NCI-H1105 (cell line): ENCODE measurements at places on chromosomes 16 and 17.
A peak's percentile ranks its signal among the peaks of the same experiment; 100 is the strongest.

DNA sequence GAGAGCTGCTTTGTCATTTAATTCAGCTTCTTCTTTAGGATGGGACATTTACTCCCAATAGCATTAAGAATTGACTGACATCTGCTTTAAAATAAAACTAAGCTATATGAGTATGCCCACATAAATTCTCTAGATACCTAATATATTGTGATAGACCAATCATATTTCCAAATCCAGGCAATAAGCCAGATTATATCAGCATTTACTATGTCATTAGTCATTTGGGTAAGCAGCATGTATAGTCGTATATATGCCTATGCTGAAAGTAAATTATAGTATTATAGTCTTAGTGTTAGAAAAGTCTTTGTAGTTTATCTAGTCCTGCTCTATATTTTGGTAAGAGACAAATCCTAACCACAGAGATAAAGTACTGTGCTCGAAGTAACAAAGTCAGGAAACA, 958.1 kb downstream of the KCNJ2 start:
- no peak for DNase-seq

DNA sequence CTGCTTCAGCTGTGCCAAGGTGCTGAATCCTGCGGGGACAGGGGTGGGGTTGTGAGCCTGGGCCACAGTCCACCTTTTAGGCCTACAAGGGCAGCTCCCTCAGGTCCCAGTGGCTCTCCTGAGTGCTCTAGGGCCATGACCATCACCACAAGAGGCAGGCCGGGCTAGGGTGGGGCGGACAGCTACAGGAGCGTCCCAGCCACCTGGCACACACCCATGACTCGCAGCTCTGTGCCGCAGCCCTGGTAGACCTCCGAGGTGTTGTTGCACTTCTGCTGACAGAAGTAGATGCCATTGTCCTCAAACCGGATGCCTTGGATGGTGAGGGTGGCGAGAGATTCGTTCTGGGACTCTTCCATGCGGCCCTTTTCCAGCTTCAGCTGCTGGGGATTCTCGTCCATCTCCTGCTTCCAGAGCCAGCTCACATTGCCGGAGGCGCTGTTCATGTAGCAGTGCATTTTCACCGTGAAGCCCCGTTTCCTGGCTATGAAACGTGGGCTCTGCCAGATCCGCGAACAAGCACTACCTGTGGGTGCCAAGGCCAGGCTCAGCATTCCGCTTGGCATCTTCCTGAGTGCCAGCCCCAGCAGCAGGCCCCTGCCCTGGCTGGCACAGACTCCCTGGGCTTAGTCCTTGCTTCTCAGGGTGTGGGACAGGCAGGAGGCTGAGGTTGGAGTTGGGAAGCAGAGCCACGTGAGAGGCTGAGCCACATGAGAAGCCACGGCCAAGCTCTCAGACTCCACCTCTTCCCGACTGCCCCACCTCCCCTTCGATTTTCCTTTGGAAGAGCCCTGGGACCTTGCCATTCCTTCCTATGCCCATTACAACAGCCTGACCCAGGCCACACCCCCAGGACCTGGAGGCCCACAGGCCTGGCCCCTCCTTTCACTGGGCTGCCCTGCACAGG, 2.0 kb downstream of the CD79B start:
- DNase-seq, result no peak

GRCh38 chr17:79811011-79811867, 14.4 kb upstream of the CBX8 start:
- peak; percentile 59 for DNase-seq

DNA sequence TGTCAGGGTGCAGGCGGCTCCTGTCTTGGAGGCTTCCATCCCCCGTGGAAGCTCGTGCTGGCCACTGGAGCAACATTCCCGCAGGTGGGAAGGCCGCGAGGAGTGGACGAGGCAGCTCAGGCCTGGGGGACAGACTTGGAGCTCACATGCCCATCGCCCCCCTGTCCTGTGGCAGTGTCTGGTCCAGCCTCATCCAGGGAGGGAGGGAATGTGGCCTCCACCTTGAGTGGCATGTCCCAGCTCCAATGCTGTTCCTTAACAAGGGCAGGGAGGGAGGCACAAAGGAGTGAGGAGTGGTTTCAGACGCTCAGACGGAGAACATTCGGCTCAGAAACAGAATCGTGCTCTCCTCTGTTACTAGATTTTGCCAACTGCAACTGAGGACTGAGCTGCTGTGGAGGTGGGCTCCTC, 159.4 kb upstream of the CHMP6 start:
- DNase-seq, result peak; percentile 4

- no peak for DNase-seq
Measured at GRCh38 chr16:86011532-86011931, 112.6 kb downstream of the IRF8 start.

- DNase-seq, result no peak
Measured at GRCh38 chr17:65707780-65708179, 146.3 kb upstream of the AXIN2 start.

- DNase-seq, result no peak
Measured at GRCh38 chr17:81898029-81898866, 3.8 kb upstream of the NPB start.

DNA sequence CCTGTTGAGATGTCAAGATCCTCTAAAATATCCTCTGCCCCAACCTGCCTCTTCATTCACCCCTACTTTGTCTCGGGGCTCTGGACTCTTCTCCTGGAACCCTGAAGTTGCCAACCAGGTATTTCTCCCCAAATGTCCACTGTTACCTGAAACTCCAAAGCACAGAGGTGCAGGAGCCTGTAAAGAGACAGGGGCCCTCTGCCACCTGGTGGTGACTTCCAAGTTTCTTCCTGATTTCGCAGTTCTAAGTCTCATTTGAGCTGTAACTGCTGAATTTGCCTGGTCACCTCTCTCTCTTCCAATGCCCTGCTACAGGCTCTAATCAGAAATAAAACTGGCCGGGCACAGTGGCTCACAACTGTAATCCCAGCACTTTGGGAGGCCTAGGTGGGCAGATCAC, 77.1 kb upstream of the RCVRN start:
- no peak for DNase-seq

DNA sequence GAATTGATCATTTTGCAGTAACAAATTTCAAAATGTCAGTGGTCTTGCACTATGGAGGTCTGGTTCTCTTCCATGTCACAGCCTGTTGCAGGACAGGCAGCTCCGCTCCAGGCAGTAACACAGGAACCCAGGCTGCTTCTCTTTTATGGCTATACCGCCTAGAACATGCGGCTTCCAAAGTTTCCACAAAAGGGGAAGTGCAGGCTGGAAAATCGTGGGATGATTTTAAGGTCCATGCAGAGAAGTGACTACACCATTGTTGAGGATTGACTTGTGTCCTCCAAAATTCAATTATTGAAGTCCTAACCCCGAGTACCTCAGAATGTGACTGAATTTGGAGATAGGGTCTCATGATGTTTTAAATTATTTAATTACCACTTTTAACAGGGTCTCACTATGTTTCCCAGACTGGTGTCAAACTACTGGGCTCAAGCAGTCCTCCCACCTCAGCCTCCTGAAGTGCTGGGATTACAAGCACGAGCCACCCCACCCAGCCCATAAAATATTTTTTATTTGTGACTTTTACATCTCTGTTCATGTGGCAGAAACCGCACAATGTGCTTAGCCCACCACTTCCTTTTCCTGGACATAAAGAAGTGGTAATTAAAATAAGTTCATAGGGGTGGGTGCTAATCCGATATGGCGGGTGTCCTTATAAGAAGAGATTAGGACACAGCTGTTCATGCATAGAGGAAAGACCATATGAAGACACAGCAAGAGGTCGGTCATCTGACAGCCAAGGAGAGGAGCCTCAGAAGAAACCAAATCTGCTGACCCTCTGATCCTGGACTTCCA, 279.2 kb upstream of the RPL38 start:
- no peak for DNase-seq

DNA sequence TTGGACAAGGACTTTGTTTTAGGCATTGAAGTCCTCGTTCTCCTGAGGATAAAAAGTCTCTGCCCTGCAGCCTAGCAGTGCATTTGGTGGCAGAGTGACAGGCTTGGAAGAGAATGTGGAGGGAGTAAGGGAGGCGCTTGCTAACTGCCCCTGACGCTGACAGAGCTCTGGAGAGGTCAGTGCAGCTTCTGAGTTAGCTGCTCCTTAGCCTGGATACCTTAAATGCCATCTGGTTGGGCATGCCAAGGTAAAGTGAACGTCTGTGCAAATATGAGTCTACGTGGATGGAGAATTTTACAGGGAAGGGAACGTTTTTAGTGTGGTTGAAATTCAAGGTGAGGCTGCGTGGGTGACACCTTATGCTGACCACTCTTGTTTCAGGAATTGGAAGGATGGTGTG, 44.4 kb downstream of the SEC14L1 start:
- no peak for DNase-seq

DNA sequence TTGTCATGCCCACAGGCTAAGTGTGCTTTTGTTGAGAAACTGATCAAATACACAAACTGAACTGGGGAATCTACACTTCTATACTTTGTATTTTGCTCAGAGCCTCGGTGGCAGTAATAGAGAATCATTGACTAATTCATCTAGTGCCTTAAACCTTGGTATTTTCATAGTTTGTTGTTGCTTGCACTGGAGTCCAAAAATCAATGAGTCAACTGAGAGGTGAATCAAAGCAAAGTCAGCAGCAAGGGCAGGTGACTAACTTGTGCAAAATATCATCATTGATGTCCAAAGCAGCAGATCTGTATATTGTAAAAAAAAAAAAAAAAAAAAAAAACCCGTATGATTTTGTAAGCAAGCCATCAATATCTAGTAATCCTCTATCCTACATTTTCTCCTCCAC, 296.4 kb downstream of the MAP2K6 start:
- DNase-seq, result no peak

GRCh38 chr16:25100511-25100910, 11.0 kb upstream of the LCMT1 start:
- DNase-seq, result no peak

DNA sequence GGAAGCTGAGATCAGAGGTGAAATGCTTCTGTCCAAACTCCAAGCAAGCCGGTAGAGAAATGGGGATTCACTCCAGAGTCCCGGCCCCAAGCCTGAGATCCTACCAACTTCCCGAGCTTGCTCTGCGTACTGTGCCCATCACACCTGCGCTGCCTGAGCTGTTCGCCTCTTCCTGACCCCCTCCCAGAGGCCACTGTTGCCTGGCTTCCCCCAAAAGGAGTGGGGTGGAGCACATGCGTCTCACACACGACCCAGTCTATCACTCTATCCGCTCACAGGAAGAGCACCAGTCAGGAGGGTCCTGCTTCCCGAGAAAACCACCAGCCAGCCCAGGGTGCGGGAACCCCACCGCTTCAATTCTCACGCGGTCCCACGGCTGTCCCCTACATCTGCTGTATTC, 13.5 kb upstream of the C16orf95 start:
- no peak for DNase-seq

- DNase-seq, result no peak
Measured at GRCh38 chr16:4979736-4980660, 21.9 kb downstream of the SEC14L5 start.

DNA sequence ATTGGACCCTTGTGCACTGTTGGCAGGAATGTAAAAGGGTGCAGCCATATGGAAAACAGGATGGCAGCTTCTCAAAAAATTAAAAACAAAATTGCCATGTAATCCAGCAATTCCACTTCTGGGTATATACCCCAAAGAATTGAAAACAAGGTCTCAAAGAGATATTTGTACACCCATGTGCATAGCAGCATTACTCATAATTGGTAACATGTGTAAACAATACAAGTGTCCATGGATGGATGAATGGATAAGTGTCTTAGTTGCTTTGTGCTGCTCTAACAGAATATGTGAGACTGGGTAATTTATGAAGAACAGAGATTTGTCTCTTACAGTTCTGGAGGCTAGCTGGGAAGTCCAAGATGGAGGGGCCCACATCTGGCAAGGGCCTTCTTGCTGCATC, 3.8 kb upstream of the RUNDC3A start:
- DNase-seq, result no peak

GRCh38 chr17:307741-308507, 44.7 kb downstream of the RPH3AL start:
- no peak for DNase-seq

- DNase-seq, result no peak
Measured at GRCh38 chr17:7260151-7260550, 2.1 kb downstream of the CLDN7 start.

- DNase-seq, result no peak
Measured at GRCh38 chr16:55494994-55495421, 13.9 kb upstream of the LPCAT2 start.

- no peak for DNase-seq
Measured at GRCh38 chr16:21276090-21276489, 2.0 kb downstream of the CRYM start.

DNA sequence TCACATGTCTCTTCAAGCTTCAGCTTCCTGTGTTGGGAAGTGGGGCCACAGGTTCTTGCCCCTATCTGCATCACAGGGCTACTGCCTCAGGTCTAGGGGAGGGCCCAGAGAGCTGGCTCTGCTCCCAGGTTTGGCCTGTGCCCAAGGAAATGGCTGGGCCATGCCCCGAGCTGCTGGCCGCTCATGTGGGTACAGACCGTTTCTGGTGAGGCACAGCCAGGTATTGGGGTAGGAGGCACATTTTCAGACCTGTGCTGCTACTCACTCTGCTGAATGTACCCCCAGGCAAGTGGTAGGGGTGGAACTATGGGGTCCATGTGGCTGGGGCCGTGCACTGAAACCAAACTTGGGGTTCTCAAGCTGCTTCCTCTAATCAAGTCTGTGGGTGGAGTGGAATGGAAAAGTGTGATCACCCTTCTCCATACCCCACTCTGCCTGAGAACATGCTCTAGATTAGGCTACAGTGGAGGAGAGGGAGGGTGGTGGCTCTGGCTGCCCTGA, 4.6 kb downstream of the GAS2L2 start:
- no peak for DNase-seq

DNA sequence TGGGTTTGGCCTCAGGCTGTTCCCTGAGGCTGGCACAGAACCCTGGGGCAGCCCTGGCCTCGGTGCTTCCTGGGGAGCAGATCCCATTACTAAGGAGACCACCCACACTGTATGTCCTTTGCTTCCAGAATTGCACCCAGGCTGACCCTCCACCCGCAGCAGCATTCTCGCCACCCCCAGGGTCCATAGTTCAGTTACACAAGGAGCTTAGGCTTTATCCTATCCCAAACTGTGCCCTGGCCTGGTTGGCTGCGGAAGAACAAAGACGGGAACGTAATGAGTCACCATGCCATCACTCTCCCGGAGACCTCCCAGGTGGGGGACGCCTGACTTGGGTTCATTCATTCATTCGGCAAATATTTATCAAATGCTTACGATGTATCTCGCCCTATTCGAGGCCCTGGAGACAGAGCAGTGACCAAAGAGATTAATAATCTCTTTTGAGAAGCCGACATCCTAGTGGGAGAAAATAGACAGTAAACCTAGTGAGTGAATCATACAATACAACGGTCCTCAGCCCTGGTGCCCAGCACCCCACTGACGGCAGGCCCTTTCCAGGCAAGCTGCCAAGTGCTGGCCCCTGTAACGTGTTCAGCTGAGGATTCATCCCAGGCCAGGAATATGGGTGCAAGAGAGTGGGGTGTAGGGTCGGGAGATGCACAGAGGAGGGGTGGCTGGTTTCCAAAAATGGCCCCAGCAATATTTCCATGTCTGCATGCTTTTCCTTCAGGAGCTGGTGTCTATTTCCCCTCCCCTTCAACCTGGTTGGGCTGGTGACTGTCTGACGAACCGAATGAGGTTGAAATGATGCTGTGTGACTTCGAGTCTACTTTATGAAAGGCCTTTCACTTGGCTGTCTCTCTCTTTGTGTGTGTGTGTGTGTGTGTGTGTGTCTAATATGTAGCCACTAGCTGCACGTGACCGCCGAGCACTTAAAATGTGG, 134.2 kb downstream of the MGAT5B start:
- DNase-seq, result no peak

GRCh38 chr16:27691721-27692120, 141.8 kb downstream of the KATNIP start:
- DNase-seq, result no peak

GRCh38 chr16:31713945-31714902, 159.4 kb upstream of the ZNF267 start:
- no peak for DNase-seq
